ENCODE measurements at places on chromosomes 2 and 18. TPM values are rescaled to one million over a fixed set of nuclear protein-coding genes. Genes with fewer than 3 reads are reported as not detected.

OTOS gene
- total RNA-seq, result not detected

PDE1A gene
- total RNA-seq, result not detected

CCT7 gene
- 581 TPM for total RNA-seq

CRYGA gene
- not detected for total RNA-seq

HMSD gene
- not detected for total RNA-seq

SLC14A1 gene
- total RNA-seq, result not detected

RAD51AP2 gene
- total RNA-seq, result not detected

CDH2 gene
- 83.5 TPM for total RNA-seq

SERPINB13 gene
- not detected for total RNA-seq

CRYGD gene
- total RNA-seq, result not detected

DNA sequence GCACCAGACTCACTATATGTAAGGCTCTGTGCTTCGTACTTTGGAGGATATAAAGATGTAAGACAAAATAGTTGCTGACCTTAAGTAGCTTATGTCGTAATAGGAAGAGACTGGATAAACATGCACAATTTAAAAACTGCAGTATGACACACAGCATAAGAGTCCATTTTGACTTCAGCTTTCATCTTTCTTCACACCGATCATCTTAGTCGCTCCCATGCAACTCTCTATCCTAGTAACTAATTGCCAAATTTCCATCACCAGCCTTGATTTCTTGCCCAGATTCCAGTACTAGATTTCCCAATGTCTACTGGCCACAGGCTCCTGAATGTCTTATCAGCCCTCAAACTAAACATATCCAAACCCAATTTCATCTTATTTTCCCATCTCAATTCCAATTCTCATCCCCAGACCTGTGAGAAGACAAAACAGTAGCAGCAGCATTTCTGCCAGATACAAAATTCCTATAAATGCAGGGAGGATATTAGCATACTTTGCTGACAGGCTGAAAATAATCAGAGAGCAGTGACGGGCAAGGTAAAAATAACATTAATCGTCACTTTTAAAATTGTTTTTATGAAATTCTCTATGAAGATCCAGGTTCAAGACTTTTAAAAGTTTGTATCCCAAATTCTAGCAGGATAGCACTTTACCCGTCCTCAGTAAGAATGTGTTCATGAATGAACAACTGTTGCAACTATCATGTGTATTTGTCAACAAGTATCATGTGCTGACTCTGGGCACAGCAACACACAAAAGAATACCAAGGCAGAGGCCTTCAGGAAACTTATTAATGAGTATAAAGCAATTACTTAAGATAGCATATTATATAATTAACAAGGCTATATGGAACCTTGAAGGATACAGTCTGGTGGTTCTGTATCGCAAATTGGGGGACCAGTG lies 42.2 kb downstream of the KIDINS220 start:
- no peak for DNase-seq

GRCh38 chr2:218081063-218081462 lies 12.0 kb downstream of the RUFY4 start:
- no peak for DNase-seq

GRCh38 chr2:111154758-111155157 lies 34.0 kb downstream of the BCL2L11 start:
- no peak for DNase-seq

DNA sequence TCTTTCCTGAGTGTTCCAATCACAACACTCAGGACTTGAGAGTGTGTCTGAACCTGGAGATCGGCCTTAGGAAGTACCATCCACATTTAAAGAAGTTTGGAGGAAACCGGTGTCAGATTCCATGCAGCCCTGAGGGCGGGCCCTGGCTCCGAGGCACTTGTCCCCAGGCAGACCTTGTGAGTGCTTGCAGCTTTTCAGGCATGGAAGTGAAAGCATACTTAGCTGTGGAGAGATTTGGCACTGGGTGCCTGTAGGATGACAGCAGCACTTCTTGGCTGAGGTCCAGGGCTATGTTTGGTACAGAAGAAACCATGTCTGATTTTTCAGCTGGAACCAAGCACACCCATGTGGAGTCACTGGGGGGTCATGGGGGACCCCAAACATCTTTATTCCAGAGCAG lies 230.8 kb downstream of the SEPTIN10 start:
- DNase-seq, result peak; percentile 6

DNA sequence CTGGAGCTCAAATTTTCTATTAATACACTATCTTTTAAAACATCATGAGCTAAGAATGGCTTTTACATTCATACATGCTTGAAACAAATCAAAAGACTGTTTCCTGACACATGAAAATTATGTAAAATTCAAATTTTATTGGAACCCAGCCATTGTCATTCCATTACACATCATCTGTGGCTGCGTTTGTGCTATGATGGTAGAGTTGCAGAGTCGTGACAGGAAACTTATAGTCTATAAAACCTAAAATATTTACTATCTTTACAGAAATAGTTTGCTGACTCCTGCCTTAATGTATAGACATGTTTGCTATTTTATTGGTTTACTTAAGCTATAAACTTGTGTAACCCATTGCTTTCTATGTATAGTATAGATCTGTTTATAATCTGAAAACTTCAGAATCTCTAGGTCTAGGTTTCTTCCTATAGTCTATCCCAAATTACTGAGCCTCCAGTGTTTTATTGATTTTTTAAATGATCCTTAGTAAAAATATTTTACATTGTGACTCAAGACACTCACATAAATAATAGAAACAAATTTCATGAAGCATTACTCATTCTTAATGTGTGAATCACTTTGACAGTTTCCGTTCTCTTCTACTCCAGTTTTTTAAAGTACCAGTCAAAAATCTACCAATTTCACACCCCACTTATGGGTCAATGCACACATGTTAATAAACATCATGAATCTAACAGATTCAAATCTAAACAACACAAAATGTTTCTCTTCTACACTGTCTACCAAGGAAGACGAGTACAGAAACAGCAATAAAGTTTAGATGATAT lies 26.4 kb upstream of the MRPL19 start:
- DNase-seq, result no peak

DNA sequence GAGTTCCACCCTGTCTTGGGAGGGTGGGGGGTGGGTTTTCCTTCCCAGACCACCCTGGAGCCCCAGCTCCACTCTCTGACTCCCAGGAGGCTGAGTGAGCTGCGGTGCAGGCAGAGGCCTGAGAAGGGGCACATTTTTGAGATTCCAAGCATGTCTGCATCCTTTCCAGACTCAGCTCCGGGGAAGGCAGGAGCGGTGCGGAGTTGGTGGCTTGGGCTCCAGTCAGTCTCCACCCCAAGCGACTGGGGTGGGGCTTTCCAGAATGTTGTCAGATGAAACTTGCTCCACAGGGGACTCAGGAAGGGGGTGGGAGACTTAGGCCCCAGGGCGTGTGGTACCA lies 44.2 kb upstream of the HS6ST1 start:
- DNase-seq, result no peak

GRCh38 chr2:169509298-169509885 lies at the start of gene KLHL41:
Gene KLHL41 (plus strand): TSS chr2:169509702. CDS start chr2:169509779, 77 bp downstream.
- DNase-seq, result no peak

DNA sequence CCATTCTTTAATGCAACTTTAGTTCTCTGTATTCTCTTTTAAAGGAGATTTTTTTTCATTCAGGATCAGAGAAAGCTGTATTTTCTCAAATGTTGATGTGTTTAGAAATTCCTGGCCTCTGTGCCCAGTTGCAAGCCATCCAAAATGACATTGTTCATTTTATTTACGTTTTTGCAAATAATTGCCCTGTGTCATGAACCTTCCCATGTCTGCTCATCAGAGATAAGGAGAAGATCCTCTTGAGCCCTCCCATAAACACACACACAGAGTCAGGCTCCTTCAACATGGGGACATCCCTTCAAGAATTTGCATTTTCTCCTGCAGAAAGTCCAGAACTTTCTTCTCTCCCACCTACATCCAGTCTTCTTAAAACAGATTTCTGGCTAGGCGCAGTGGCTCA lies 258.8 kb downstream of the GBX2 start:
- no peak for DNase-seq

DNA sequence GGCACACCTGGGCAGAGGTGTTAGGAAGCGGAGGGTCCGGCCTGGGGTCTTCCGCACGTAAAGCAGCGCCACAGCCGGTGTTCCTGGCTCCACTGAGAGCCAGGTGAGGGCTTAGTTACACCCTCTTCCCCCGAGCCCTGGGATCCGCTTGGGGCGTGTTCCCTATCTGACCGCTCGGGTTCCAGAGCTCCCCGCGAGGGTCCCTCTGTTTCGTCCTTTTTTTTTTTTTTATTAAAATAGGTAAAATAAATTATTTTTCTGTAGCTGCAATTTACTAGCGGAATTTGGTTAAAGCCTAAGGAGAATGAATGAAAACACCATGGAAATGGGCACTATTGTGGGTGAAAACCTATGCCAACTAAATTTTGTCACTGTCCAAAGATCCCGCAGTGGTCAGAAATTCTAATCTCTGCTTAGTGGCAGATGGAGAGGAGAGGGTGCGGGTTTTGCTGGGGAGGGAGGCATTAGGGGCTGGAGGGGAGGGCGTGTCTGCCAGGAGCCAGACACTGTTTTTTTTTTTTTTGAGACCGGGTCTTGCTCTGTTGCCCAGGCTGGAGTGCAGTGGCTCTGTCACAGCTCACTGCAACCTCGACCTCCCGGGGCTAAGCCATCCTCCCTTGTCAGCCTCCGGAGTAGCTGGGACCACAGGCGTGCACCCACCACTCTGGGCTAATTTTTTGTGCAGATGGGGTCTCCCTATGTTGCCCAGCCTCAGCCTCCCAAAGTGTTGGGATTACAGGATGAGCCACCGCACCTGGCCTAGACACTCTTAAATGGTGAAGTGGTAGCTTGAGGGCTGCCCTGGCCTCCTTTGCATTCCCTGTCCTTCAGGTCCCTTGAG lies 834 bp downstream of the PDCL3 start:
- DNase-seq, result no peak

- no peak for DNase-seq
Observed at GRCh38 chr2:33730193-33730592, 131.1 kb upstream of the FAM98A start.

- DNase-seq, result no peak
Observed at GRCh38 chr2:203705178-203705577, 1.3 kb upstream of the CD28 start.

DNA sequence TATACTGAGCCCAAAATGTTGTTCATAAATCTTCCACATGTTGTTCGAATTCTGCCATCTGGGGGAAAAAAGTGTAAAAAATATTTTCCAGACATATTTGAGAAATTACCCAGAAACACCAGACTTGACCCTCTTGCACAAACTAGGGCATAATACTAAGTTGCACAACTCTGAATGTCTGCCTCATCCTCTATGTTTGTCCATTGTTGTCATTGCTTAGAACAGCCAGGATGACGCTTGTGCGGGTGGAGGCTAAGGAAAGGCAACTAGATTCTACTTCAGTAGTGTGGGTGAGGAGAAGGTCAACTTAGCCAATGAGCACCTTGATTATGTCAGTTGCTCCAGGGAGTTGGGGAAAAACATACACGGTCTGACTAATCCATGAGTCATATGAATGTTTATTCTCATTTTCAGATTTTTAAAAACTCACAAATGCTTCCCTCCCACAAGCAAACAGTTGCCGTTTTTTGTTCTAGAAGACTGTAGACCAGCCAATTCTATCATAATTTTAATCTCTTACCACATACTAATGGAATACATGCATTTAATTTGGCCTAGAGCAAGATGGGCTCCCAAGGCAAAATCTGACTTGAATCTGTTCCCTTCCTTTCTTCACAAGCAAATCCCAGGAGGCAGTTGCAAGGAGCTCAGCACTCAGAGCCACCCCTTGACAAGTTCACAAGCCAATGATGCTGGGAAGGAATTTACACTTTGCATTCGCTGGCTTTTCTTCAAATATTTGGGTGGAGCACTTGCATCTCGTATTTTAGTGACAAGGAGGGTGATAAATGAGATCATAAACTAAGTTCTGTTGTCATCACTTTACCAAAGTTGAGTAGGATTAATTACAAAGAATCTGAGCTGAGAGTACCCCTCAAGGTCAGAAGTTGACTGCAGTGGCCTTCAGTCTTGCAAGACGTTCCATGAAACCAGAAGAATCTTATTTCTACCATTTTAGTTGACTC lies 163.2 kb upstream of the TWIST2 start:
- peak; percentile 86 for DNase-seq

- no peak for DNase-seq
Observed at GRCh38 chr2:20398956-20399567, 47.8 kb upstream of the RHOB start.

DNA sequence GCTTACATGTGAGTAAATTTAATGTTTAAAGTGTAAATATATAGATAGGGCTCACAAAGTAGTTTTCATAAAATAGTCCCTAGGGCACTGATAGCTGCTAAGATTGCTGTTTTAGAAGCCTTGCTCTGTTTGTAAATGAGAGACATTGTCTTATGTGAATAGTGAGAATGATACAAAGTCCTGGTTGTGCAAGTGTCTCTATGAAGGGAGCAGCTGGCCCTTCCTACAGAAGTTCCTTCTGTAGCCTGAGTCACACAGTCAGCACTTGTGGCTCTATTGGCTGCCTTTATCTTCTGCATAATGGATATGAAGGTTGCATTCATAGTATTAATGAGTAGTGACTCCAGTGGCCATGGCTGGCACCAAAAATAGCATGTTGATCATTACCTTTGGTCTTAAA lies 279.7 kb downstream of the OSR1 start:
- no peak for DNase-seq

DNA sequence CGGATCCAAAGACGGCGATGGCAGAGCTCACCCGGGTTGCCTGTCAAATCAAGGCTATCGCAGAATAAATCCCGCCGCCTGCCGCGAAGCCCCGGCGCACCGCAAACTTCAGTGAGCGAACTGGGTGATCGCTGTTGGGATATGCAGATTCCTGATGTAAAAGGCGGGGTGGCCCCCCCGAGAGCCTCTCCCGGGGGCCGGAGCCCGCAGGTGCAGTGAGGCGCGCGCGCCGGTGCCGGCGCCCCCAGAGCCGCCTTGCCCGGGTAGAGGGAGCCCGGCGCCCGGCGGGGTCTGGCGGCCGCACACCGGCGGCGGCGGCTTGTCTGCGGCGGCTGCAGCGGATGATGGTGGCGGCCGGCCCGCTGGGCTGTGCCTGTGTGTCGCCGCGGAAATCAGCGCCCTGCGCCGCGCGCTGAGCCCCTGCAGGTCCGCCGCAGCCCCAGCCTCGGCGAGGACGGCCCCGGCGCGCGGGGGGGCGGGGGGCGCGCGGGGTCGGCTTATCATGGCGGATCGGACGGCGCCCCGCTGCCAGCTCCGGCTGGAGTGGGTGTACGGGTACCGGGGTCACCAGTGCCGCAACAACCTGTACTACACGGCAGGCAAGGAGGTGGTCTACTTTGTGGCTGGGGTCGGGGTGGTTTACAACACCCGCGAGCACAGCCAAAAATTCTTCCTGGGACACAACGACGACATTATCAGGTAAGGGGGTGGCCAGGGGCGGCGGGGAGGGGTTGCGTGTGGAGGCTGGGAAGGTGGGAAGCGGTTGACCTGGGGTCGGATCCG lies 1.3 kb downstream of the EML6 start:
- DNase-seq, result peak; percentile 38

- DNase-seq, result no peak
Observed at GRCh38 chr2:224801360-224801759, 85.2 kb upstream of the CCDC195 start.

DNA sequence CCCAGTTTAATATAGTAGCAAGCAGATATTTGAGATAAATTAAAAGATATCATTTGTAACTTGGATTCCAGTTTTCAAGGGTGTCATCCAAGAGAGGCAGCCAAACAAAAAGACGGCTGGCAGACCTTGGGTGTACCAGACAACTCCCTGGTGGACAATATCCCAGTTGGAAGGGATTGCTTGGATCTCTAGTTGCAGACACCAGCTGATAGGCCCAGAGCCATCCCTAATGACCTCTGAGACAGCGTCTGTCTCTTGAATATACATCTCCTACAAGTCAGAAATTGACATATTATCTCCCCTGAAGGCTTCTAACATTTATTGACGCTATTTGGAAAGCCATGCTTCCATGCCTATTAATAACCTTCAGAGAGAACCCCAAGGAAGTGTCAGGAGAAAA lies 67.7 kb downstream of the ACVR1 start:
- DNase-seq, result no peak
